CD8-positive, alpha-beta memory T cell (primary cell): ENCODE measurements at places on chromosomes 12 and 14. TPM values are rescaled to one million over a fixed set of nuclear protein-coding genes. Genes with fewer than 3 reads are reported as not detected.
A peak's percentile ranks its signal among the peaks of the same experiment; 100 is the strongest.

DNA sequence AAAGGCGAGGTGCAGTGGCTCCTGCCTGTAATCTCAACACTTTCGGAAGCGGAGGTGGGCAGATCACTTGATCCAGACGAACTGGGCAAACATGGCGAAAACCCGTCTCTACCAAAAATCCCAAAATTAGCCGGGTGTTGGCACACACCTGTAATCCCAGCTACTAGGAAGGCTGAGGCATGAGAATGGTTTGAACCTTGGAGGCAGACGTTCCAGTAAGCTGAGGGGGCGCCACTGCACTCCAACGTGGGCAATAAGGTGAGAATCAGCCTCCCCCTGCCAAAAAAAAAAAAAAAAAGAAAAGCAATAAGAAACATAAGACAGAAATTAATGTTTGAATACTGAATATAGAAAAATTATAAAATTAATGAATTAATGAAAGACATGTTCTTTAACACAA is 928.7 kb downstream of the LRFN5 start:
- no peak overlapping the region for H3K27ac ChIP-seq
- H3K36me3 ChIP-seq: no peaks in the 10 kb centered on the region
- no peak overlapping the region for H3K4me3 ChIP-seq
- no peaks in the 10 kb centered on the region for H3K27me3 ChIP-seq
- H3K4me1 ChIP-seq: no peaks in the 10 kb centered on the region
- DNase-seq: no peak

The NCAPD2 gene
- 96.5 TPM for total RNA-seq

DNA sequence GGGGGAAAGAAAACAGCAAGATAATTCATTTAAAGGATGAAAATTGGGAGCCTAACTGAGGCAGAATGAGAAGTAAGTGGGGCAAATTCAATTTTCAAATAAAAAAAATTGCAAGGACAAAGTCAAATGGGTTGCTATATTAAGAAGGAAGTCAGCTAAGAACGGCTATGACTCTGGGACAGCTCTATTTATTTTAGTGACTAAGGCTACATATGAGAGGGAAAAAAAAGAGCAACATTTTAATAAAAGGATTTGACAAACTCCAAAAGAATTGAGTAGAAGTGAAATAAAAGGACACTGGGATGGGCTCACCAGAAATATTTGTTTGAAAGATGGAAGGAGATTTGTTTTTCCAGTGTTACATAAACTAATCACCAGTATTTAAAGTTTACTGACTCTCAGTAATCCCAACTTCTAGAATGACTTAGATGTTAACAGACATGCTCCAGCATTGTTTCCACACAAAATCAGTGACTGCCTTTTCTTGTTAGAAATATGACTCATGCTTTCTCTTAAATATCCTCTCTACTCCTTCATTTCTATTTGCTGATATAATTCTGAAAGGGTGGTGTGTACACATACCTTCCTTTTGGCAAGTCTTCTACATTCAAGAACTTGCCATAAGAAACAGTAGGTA is 198.5 kb downstream of the SLC25A21 start:
- no peak overlapping the region for H3K27ac ChIP-seq
- H3K4me3 ChIP-seq: no peak overlapping the region
- no peaks in the 10 kb centered on the region for H3K36me3 ChIP-seq
- H3K27me3 ChIP-seq: no peaks in the 10 kb centered on the region
- DNase-seq: no peak

GRCh38 chr12:34297126-34297789 is 275.0 kb downstream of the ALG10 start:
- no peak overlapping the region for H3K27ac ChIP-seq
- peak; percentile 7 for DNase-seq
- H3K4me3 ChIP-seq: no peak overlapping the region
- no peaks in the 10 kb centered on the region for H3K4me1 ChIP-seq

The CAPS2 gene
- 1.9 TPM for total RNA-seq

DNA sequence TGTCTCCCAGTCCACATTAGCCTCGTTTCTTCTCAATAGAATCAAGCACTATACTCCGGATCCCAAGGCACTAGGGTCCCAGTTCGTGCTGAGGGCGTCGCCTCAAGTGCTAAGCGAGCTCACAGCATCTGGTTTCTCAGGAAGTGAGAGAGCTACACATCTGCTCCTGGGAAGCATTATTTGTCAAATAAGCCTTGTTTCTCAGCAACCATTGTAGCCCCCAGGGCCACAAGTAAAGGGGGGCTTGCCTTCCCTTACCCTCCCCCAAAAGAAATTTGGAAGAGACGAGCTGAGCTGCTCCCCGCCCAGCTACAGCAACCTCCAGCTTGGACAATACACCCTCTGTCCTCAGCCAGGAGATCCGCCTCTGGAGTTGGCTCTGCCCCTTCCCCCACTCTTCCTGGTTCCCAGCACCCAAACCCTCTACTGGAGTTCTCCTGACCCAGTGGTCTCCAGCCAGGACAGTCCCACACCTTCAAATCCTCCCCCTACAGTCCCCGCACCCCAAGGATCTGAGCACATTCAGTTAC is 5.7 kb upstream of the TNS2 start:
- H3K36me3 ChIP-seq: peaks cover 9% of the 10 kb centered on the region
- H3K4me3 ChIP-seq: no peak overlapping the region
- no peak overlapping the region for H3K27ac ChIP-seq
- no peaks in the 10 kb centered on the region for H3K27me3 ChIP-seq
- peaks cover 10% of the 10 kb centered on the region for H3K4me1 ChIP-seq
- DNase-seq: no peak

DNA sequence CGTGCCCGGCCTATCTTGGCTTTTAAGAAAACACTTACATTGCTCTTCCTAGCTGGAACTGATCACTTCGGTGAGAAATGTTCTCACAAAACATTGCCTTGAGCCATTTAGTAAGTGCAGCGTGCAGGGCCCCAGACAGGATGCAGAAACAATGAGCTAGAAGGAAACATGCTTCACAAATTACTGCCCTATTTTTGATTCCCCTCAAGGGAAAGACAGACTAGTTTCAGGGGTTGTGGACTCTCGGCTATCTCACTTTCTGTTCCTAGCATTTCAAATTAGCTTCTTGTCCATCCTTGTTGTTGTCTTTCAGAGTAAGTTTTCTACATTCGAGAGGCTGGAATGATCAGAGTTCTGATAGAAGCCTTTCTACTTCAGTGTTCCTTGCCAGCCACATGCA is 21.6 kb downstream of the TGFB3 start:
- no peak overlapping the region for H3K4me3 ChIP-seq
- no peaks in the 10 kb centered on the region for H3K36me3 ChIP-seq
- no peaks in the 10 kb centered on the region for H3K27me3 ChIP-seq
- DNase-seq: no peak
- no peak overlapping the region for H3K27ac ChIP-seq
- no peaks in the 10 kb centered on the region for H3K4me1 ChIP-seq

The HNF1A gene
- total RNA-seq: not detected

The ATG14 gene
- total RNA-seq: 8.2 TPM

GRCh38 chr14:90293766-90294730 is 37.7 kb downstream of the NRDE2 start:
- no peaks in the 10 kb centered on the region for H3K4me1 ChIP-seq
- H3K27ac ChIP-seq: no peak overlapping the region
- peaks cover 29% of the 10 kb centered on the region for H3K36me3 ChIP-seq
- DNase-seq: no peak
